ENCODE measurements at places on chromosomes 5 and 9.

GRCh38 chr9:111598733-111599091 lies 735 bp downstream of the PTGR1 start:
- peak; percentile 27 for DNase-seq

GRCh38 chr9:21506626-21507482 lies 24.7 kb upstream of the IFNE start:
- no peak for DNase-seq

DNA sequence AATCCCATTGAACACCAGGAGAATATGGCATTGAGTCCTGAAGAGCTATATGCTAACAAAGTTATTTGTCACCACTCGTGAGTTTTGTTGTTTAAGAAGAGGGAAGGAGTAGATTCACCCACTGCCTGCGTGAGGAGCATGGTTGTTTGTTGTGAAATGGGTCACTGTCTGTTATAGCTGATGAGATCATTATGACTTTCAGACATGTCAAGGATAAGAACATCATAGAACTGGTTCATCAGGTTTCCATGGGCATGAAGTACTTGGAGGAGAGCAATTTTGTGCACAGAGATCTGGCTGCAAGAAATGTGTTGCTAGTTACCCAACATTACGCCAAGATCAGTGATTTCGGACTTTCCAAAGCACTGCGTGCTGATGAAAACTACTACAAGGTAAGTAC lies 76.9 kb downstream of the SYK start:
- DNase-seq = no peak

GRCh38 chr5:127192836-127193338 lies 97.7 kb upstream of the MEGF10 start:
- no peak for DNase-seq

GRCh38 chr5:91556-92263 lies at the start of gene PLEKHG4B:
Gene PLEKHG4B (plus strand): TSS chr5:92168. CDS start chr5:92232, 64 bp downstream.
- DNase-seq = no peak

- no peak for DNase-seq
Measured at GRCh38 chr5:54159153-54159892, 151.1 kb downstream of the ARL15 start.

All from G401 (cell line).